Heart left ventricle (tissue), 16 donors: ENCODE measurements at places on chromosomes 11 and 22. TPM values are rescaled to one million over a fixed set of nuclear protein-coding genes. Genes with fewer than 3 reads are reported as not detected.

Gene CYB5R2
- 2.5 TPM for total RNA-seq

Gene A4GALT
- total RNA-seq: 67.2 TPM

DNA sequence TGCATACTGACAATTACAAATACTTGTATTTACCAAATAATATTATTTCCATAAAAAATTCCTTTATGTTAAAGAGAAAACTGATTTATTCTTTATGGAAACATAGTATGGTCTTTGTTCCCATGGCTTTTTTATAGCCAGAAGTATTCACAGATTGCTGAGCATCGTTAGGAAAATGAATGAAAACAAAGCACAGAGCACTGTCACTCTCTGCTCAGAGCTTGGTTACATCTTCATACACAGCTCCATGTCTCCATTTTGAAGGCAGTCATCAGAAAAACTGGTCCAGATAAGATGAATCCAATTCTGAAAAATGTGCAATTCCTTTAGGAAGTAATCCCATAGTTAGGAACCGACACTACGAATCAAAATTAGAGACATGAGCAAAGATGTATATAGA, 9.0 kb upstream of the SLC6A5 start:
- DNase-seq: no peak
- peaks cover under 1% of the 10 kb centered on the region for H3K27me3 ChIP-seq
- H3K36me3 ChIP-seq: no peaks in the 10 kb centered on the region
- no peak overlapping the region for H3K4me3 ChIP-seq
- H3K27ac ChIP-seq: no peak overlapping the region

DNA sequence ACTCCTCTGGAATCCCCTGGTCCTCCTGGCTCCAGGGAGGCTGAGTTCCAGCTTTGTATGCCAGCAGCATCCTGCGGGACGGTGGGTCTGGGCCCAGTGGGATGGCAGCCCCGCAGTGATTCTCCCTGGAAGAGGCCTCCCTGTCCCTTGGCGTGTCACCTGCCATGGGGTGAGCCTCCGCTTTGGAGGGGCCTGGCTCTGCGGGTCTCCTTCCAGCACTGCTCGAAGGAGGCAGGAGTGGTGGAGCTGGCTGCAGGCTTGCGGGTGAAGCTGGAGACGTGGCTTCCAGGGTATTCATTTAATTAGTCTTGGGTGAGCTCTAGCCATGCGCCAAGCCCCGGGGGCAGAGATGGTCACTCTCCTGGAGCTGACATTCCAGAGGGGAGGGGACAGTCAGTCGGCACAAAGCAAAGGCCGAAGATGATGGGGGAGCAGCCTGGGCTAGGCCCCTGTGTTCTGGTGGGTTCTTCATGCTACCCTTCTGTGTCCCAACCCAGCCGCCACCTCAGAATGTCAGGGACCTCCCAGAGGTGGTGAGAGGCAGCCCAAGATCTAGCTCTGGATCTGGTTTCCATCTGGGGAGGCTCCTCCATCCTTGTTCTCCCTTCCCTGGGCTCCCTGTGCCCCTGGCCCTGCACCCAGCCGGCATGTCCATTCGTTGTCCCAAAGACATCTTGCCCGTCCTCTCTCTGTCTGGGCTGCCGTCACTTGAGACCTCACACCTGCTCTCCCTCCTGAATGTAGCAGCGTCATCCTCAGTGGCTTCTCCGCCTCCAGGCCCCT, 1332.5 kb downstream of the BRD1 start:
- DNase-seq: peak; percentile 43
- no peak overlapping the region for H3K4me3 ChIP-seq
- no peak overlapping the region for H3K27ac ChIP-seq
- peaks cover 15% of the 10 kb centered on the region for H3K27me3 ChIP-seq
- no peaks in the 10 kb centered on the region for H3K36me3 ChIP-seq
- H3K4me1 ChIP-seq: peaks cover 7% of the 10 kb centered on the region

DNA sequence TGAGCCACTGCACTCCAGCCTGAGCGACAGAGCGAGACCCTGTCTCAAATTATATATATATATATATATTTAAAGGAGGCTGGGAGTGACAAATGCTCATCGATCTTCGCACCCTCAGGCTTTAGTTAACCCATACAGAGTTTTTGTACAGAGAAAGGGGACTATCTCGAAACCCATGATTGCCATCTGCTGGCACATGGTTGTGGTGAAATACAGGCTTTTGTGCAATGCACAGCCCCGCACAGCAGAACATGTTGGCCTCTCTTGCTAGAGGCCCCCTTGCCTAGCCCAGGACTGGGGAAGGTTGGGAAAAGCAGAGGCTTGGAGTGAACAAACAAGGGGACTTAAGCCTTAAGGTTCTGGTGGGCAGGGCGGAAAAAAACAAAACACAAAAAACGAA, 3.6 kb downstream of the MYBPC3 start:
- peak overlapping the region; percentile 99 for H3K27ac ChIP-seq
- peaks cover 5% of the 10 kb centered on the region for H3K4me1 ChIP-seq
- H3K27me3 ChIP-seq: no peaks in the 10 kb centered on the region
- DNase-seq: no peak

DNA sequence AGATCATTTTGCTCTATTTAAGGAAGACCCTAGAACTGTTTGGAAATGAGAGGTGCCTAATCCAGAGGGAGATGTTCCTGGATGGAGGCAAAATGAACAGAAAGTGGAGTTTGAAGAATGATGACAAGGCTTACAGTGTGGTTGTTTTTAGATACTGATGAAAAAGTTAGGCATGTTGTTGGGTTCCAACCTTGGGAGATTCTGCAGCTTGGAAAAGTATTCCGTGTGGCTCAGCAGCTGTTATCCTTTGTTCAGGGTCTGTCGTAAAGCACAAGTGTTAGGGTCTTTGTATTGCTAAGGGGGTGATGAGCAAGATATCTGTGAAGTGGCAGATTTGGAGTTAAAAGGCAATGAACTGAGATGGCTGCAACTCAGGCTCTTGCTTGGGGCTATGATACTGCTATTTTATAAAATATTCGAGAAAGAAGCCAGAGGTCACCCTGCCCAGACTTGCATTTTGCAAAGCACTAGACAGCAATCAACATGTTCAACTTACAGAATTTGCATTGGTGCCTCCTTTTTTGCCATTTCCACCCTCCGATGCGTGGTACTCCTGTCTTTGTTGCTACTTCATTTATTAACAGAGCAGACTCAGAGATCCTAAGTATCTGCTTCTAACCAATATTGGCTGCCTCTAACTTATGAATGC, 45.3 kb upstream of the POGLUT3 start:
- H3K27me3 ChIP-seq: no peaks in the 10 kb centered on the region
- no peak for DNase-seq
- H3K4me3 ChIP-seq: no peak overlapping the region
- no peaks in the 10 kb centered on the region for H3K4me1 ChIP-seq
- H3K36me3 ChIP-seq: no peaks in the 10 kb centered on the region

DNA sequence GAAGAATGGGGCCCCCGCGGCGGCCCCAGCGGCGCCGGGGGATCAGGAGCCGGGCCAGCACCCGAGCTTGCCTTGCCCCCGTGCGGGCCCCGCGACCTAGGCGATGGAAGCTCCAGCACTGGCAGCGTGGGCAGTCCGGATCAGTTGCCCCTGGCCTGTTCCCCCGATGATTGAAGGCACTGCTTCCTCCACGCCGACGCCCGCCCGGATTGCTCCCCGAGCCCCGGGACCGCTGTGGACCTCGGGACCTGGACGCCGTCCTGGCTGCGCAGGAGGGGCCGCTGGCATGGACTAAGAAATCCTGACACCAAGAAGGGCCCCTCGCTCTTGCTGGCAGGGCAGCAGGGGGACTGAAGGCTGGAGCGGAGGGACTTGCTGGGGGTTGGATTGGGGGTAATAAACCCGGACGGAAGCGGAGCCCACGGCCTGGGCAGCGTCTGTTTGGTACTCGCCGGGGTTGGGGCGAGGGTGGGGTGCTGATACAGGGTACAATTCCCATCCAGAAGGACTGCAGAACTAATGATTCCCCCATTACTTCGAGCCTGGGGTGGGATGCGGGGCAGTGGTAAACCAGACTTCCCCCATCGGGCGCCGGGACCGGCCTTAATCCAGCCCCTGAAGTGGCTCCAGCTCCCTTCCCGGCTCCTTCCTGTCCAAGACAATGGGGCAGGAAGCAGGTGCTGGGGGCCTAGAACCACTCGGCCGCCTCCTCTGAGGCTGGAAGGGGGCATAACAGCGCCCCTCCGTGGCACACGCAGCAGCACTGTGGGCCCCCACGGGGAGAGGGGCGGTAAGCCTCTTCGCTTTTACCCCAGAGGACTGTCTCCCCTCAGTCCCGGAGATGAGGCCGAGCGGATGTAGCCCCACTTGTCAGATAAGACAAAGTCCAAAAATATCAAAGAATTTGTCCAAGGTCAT, 1.0 kb downstream of the CCDC85B start:
- peak; percentile 80 for DNase-seq
- H3K27me3 ChIP-seq: no peaks in the 10 kb centered on the region
- peaks cover 48% of the 10 kb centered on the region for H3K4me1 ChIP-seq
- H3K4me3 ChIP-seq: peak overlapping the region; percentile 79
- peaks cover 6% of the 10 kb centered on the region for H3K36me3 ChIP-seq

Gene OR5B21
- total RNA-seq: not detected

Gene LSP1
- total RNA-seq: 44.8 TPM

Gene KIRREL3
- 0.44 TPM for total RNA-seq

DNA sequence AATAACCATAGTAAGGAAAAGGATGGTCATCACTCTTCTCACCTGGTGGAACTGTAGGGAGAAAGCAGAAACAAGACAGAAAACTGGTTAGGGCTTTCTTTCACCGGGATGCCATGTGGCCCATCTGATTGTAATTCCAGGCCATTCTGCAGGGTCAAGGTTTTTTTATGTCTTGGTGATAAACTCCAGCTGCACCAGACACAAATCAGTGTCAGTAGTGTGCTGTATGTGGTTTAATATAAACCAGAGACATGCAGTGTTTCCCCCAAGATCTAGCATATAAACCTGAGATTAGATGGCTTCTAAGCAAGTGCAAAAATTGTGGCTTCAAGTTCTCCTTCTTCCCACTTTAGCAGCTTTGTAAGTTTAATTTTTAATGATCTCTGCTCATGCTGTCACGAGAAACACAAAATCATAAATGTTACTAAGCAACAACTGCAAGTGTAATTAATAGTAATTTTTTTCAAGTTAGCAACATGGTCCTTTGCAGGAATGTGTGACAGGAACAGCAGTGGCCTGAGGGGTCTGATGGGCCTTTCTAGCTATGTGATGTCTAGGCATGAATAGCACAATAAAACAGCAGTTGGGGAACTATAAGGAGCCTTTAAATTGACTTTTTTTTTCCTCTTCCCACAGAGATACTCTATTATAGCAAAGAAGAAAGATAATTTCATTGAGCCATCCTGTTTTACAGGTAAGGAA, 41.6 kb downstream of the BDNF start:
- H3K27ac ChIP-seq: no peak overlapping the region
- no peak overlapping the region for H3K4me3 ChIP-seq
- H3K4me1 ChIP-seq: no peaks in the 10 kb centered on the region
- no peaks in the 10 kb centered on the region for H3K36me3 ChIP-seq

GRCh38 chr22:45535290-45535689, 32.6 kb downstream of the FBLN1 start:
- no peak overlapping the region for H3K4me3 ChIP-seq
- peaks cover 14% of the 10 kb centered on the region for H3K4me1 ChIP-seq
- H3K36me3 ChIP-seq: peaks cover 70% of the 10 kb centered on the region

GRCh38 chr11:8219257-8220021, 44.2 kb downstream of the LMO1 start:
- DNase-seq: no peak
- no peak overlapping the region for H3K4me3 ChIP-seq
- no peak overlapping the region for H3K27ac ChIP-seq
- H3K4me1 ChIP-seq: no peaks in the 10 kb centered on the region
- no peaks in the 10 kb centered on the region for H3K36me3 ChIP-seq

Gene OR2AT4
- total RNA-seq: not detected

DNA sequence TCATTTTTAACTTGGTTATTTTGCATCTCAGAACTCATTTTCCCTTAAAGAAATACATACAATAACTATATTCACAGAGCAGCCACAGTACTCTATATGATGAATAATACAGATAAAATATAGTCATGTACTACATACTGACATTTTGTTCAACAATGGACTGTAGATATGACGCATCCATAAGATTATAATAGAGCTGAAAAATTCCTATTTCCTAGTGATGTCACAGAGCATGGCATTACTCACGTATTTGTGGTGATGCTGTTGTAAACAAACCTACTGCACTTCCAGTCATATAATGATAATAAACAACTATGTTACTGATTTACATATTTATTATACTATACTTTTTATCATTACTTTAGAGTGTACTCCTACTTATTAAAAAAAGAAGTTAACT, 38.7 kb downstream of the NARS2 start:
- H3K27ac ChIP-seq: no peak overlapping the region
- no peak overlapping the region for H3K4me3 ChIP-seq
- H3K4me1 ChIP-seq: peaks cover 5% of the 10 kb centered on the region
- no peak for DNase-seq

Gene PDGFB
- total RNA-seq: 19.0 TPM

- H3K36me3 ChIP-seq: peaks cover 25% of the 10 kb centered on the region
- peaks cover 19% of the 10 kb centered on the region for H3K4me1 ChIP-seq
- H3K27ac ChIP-seq: peak overlapping the region; percentile 44
- H3K4me3 ChIP-seq: no peak overlapping the region
- DNase-seq: no peak
Measured at GRCh38 chr11:76664578-76665061, 5.9 kb downstream of the LRRC32 start.

GRCh38 chr22:40671369-40671768, 7.9 kb upstream of the MCHR1 start:
- no peaks in the 10 kb centered on the region for H3K4me1 ChIP-seq
- no peak for DNase-seq
- no peak overlapping the region for H3K27ac ChIP-seq

- H3K4me1 ChIP-seq: peaks cover 20% of the 10 kb centered on the region
- H3K36me3 ChIP-seq: no peaks in the 10 kb centered on the region
- H3K27ac ChIP-seq: no peak overlapping the region
- no peak for DNase-seq
- H3K4me3 ChIP-seq: no peak overlapping the region
- no peaks in the 10 kb centered on the region for H3K27me3 ChIP-seq
Measured at GRCh38 chr11:22677153-22677903, 10.9 kb downstream of the GAS2 start.

GRCh38 chr22:39958009-39958711, 2.0 kb upstream of the TMA7B start:
- no peak overlapping the region for H3K4me3 ChIP-seq
- no peak for DNase-seq
- no peaks in the 10 kb centered on the region for H3K27me3 ChIP-seq

DNA sequence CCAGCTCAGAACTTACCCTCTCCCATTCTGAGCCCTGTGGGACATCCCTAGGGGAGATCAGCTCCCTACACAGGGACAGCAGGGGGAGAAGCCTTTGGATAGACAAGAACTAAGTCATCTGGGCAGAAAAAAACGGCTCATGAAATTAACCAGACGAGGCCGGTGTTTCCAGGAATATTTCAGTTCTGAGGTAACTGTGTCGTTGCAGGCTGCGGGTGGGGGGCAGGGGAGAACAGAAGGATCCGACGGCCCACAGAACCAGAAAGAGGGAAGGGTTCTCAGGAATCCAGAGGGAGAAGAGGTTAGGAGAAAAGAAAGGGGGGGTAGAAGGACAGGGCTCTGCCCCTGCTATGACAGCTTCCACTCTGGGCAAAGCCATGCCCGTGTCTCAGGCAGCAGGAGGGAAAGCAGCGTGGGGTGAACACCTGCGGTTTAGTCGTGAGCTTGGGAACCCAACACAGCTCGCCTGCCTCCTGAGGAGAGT, 3.6 kb downstream of the CLCF1 start:
- no peak overlapping the region for H3K4me3 ChIP-seq
- peaks cover 24% of the 10 kb centered on the region for H3K4me1 ChIP-seq
- no peak overlapping the region for H3K27ac ChIP-seq
- H3K36me3 ChIP-seq: peaks cover under 1% of the 10 kb centered on the region
